ENCODE measurements at places on chromosomes 3 and 15.
A peak's percentile ranks its signal among the peaks of the same experiment; 100 is the strongest.

GRCh38 chr3:16844791-16845190 is 40.0 kb upstream of the PLCL2 start:
- DNase-seq, result no peak

DNA sequence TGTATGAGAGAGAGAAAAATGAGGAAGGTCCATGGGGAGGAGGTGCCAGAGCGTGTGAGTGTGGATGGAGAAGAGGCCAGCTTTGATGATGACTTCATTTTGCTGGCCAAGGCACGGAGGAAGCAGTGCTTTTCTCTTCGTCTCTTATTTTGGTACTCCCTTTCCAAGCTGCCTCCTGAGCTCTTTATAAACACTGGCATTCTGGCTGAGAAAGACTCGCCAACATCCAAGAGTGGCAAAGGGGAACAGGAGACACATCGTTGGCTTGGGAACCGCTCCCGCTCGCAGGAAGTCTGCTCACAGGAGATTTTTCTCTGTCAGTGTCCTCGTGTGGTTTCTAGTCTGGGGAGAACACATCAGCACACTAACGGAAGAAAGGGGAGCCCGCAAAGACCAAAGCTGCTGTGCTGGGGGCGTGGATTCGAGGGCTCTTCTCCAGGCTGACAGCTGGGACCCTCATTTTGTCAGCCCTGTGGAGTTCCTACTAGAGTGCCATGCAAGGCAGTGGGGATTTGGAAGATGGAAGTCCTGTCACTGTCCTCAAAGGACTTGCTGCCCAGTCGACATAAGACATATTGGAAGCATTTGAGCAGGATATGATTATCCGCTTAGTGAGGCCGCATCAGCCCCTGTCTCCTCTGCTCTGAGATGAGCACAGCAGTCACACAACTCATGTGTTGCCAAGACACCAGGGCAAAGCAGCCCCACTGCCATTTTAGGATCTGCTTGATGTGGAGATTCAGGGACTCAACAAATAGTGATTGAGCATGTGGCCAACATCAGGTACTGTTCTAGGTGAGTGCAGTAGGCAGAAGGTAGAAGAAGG is 8.0 kb upstream of the SEMA4B start:
- no peak for DNase-seq

DNA sequence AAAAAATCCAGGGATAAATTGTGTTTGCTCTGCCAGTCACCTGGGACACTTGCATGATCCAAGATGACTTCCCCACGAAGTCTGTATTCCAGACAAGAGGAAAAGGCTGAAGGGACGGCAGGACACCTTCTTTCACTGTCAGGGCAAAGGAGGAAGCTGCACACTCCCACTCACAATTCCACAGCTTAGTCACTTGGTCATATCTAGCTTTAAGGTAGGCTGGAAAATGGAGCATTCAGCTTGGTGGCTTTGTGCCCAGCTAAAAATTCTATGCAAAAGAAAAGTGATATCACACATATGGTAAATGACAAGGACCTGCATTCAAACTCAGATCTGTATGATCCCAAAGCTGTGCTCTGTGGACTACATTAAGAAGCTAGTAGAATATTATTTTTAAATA is 109.2 kb upstream of the TPM1 start:
- DNase-seq, result no peak

DNA sequence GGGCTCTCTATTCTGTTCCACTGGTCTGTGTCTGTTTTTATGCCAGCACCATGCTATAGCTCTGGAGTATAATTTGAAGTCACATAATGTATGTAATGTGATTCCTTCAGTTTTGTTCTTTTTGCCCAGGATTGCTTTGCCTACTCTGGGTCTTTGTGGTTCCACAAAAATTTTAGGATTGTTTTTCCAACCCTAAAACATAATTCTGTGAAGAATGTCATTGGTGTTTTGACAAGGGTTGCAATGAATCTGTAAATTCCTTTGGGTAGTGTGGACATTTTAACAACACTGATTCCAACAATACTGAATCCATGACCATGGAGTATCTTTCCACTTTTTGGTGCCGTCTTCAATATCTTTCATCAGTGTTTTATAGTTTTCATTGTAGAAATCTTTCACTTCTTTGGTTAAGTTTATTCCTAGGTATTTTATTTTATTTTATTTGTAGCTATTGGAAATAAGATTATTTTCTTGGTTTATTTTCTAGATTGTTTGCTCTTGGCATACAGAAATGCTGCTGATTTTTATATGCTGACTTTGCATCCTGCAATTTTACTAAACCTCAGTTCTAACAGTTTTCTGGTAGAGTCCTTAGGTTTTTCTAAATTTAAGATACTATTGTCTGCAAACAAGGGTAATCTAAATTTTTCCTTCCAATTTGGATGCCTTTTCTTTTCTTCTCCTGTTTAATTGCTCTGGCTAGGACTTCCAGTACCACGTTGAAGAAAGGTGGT is 29.7 kb downstream of the TJP1 start:
- no peak for DNase-seq

GRCh38 chr3:183551930-183552329 is 3.6 kb downstream of the KLHL6 start:
- DNase-seq, result no peak

GRCh38 chr3:72336821-72337479 is 511.3 kb downstream of the SHQ1 start:
- peak; percentile 80 for DNase-seq

- no peak for DNase-seq
Observed at GRCh38 chr3:184741798-184742675, 30.2 kb upstream of the MAGEF1 start.

DNA sequence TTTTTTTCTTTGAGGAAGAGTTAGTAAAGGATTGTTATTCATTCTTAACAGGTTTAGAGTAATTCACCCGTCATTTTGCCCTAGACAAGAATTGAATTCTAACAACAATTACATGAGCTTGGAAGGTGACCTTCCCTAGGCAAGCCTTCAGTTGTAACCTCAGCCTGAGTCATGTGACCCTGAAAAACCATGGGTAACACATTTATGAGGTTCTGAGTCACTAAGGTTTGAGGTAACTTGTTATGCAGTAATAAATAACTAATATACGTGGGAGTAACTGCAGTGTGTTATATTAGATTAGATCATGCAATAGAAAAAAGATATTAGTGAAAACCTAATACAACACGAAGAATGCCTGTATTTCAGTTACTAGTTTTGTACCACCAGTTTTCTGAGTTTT is 237.6 kb upstream of the NDN start:
- no peak for DNase-seq

- DNase-seq, result no peak
Observed at GRCh38 chr15:40069178-40070165, 30.5 kb upstream of the SRP14 start.

DNA sequence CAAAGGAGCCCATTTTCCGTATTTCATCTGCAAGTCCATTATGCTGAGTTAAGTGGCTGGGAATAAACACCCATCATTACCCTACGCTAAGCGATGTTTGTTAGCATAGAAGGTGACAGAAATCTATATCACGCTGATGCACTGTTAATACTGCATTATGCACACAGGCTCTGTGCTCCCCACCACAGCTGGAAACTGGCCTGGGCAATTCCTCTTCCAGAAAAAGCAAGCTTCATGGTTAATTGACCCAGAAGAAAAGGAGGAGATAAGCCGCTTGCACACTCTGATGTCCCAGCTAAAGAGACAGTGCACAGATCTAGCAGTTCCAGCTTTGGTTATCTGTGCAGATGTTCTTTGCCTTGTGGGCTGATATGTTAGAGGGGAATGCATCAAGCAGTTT is 232.6 kb downstream of the NTRK3 start:
- no peak for DNase-seq

GRCh38 chr3:73855813-73856212 is 231.1 kb upstream of the PDZRN3 start:
- DNase-seq, result no peak

- DNase-seq, result peak; percentile 97
Observed at GRCh38 chr3:149657926-149658743, at the start of gene WWTR1. TSS of gene WWTR1 (minus strand) at chr3:149658025. CDS start at chr3:149657306, 719 bp downstream.

DNA sequence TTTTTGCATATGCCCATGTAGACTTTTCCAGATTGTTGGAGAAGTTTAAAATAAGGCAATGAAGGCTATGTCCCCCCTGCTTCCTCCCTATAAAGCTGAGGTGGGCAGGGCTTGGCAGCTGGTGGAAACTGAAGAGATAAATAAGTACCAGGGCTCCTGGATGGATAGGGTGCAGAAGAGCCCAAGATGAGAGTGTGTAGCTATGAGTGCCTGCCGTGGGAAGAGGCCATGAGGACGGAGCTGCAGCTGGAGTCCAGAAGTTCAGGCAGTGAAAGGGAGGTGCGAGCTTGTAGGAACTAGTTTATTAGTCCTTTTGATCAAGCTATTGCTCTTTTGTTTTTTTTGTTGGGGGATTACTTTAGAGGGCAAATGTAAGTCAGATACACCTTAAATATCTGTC is 52.4 kb downstream of the PHLDB2 start:
- DNase-seq, result no peak

DNA sequence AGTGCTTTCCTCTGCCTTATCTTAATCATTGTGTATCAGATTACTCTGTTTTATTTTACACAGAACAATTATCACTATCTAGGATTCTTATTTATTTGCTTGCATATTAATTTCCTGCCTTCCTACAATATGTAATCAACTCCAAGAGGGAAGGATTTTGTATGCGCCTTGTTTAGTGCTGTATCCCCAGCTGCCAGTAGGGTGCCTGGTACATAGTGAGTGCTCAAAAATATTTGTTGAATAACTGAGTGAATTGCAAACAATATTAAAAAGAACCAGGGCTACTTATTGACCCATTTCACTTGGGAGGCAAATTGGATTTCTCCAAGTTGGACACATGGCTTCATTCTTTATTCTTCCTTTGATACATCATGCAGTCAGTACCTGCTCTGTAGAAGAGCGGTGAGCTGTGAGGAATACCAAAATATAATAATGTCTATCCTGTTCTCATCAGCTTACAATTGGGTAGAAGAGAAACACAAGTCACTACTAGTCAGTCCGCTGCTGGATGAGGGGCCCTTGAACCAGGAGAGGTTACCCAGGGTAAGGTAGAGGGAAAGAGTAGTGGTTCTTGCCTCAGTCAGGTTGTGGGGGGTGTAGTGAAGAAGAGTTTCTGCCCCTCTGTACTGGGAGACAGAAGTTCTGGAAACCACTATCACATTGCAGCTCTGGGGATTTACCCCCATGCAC is 233.9 kb upstream of the ZBTB20 start:
- DNase-seq, result no peak

DNA sequence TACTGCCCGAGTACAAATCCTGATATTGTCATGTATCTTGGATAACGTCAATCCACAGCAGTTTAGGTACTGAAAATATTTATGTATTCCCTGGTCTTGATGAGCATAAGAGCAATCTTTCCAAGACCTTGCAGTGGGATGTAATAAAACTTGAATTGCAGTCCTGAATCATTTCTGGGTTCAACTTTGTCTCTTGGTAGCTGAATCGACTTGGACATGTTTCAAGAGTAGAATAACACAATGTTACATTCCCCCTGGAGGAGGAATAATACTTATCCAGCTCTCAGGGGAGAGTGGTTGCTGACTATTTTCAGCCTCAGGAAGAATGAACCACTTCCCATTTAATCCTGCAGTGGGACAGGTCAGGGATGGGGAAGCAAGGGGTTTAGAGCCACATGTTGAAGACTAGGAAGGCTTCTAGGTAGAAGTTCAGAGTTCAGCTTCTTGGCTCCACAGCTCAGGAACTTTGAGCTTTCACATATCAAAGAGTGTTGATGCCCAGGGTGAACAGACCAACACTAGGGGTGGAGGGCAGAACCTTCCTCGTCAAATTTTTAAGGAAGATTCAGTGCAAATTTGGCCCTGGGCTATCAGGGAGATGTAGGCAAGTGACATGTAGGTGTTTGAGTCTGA is 43.4 kb upstream of the GPD1L start:
- DNase-seq, result no peak

- peak; percentile 34 for DNase-seq
Observed at GRCh38 chr15:63176302-63176701, 13.1 kb upstream of the RAB8B start.

GRCh38 chr3:85979034-85979433 is 1011.9 kb downstream of the VGLL3 start:
- no peak for DNase-seq

GRCh38 chr3:152021951-152022461 is 148.6 kb downstream of the SUCNR1 start:
- peak; percentile 80 for DNase-seq

DNA sequence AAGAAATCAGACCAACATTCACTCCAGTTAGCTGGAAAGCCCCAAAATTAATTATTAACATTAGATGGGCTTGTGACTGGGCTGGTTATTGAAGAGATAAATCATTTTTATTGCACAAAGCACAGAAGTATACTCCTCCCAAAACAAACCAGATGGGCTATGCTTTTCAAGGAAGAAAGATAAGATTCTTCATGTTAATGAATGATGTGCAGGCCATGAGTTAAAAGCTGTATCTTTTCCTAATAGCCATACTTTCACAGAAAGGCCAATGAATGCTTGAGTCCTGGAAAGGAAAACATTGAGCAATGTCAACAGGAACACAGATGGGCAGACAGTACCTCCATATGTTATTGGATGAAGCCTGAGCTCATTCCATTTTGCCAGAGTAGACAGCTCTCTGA is 55.4 kb downstream of the OCA2 start:
- DNase-seq, result no peak

DNA sequence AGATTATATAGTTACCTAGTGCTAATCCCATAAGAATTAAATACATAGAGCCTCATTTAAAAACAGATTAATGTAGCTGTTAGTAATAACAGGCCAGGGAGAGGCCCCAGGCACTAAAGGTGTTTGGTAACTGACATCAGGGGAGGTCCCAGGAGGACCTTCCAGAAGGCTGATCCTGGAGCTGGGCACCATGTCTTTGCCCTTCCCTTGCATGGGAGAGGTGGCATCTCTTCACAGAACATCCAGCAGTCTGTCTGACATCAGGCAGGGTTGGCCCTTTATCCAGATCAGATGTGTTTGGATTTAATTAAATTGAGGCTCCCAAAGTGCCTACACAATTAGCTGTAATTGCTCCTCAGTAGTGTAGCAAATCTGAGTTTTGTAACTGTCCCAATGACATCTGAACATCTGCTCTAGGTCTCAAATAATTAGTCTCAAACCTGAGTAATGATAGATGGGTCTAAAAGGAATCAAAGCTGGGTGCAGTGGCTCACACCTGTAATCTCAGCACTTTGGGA is 53.0 kb downstream of the RLBP1 start:
- DNase-seq, result no peak

DNA sequence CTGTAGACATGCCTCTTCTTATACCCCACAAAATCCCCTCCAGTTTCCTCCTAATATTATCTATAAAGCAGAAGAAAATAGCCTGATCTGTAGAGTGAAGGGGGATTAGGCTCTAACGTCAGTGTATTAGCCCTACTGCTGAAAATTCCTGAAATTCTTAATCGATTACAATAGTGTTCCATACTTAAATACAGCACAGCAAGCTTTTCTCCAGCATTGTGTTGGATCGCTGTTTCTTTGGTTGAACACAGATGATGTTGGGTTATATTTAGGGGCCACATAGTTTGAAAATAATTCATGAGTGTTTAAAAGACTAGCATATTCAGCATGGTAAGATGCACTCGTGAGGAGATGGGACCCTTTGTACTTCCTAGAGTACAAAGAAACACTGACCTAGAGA is 52.5 kb downstream of the PIAS1 start:
- DNase-seq, result peak; percentile 15

DNA sequence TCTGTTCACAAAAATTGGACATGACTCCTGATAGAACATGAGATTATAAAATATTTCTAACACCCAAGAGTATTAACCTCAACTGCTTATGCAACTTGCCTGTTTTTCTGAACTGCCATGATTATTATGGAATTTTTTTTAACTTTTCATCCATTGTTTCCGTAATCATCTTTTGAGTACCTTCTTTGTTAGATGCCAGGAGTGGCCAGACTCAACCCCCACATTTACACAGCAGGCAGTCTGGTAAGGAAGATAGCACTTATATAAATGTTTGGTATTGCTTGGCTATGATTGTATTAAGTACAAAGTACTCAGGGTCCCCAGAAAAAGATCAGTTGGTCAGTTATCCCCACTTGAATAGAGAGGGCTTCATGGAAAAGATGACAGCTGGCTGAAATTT is 74.3 kb downstream of the CRYBG3 start:
- no peak for DNase-seq

All from amniotic epithelial cell (primary cell).